ENCODE measurements at places on chromosomes 3 and 15.

DNA sequence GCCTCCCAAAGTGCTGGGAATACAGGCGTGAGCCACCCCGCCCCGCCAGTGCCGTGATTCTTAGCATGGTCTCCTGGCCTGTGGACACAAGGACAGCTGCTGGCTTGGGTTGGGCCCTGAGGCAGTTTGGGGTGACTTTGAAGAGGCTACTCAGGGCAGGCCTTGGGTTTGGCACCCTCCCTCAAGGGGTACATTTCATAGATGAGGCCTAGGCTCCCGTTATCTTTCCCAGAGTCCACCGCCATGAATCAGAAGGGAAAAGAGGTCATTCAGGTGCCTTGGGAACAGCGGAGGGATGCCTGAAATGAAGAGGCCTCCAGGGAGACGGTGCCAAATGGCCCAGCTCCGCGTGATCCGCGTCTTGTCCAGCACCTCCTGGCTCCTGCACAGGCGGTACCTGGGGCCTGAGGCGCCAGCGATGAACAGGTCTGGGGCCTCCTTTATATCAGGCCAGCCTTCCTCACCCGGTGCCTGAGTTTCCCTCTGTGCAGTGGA lies 9.3 kb downstream of the GNAI2 start:
- DNase-seq = no peak

- no peak for DNase-seq
Observed at GRCh38 chr3:157427901-157428300, 8.7 kb upstream of the PTX3 start.

DNA sequence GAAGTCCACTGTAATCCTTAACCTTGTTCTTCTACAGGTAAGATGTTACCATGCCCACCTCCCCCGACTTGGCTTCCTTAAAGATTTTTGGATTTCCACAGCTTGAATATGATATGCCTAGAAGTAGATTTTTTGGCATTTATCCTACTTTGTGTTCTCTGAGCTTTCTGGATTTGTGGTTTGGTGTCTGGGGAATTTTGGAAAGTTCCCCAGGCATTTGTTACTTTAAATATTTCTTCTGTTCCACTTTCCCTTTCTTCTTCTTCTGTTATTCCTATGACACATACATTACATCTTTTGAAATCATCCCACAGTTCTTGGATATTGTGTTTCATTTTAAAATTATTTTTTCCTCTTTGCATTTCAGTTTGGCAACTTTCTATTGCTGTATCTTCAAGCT lies 122.1 kb upstream of the TMEM108 start:
- no peak for DNase-seq

GRCh38 chr3:88301996-88302393 lies 152.2 kb downstream of the C3orf38 start:
- no peak for DNase-seq

- no peak for DNase-seq
Observed at GRCh38 chr3:50525987-50526386, 22.6 kb upstream of the CACNA2D2 start.

- no peak for DNase-seq
Observed at GRCh38 chr3:127212231-127212630, 19.3 kb downstream of the PRR23E start.

DNA sequence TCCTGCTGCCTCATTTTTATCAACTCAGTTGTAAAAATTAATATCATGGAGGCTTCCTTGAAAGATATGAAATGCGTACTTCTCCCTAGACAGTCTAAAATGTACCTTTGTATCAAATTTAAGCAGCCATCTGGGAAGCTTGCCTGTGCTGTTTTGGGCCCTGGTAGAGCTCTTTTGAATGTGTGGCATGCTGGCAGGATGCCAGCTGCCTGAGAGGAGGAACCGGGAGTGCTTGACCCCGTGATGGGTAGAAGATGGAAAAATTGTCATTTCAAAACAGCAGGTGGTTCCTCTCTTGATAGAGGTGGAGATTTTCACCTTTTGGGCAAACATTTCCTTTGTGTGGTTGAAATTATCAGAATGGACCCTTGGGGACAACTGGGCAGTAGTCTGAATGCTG lies 245.3 kb downstream of the RPLP1 start:
- no peak for DNase-seq

- no peak for DNase-seq
Observed at GRCh38 chr15:79376383-79376782, 55.8 kb upstream of the MINAR1 start.
